Omental fat pad (tissue), 4 donors: ENCODE measurements at places on chromosomes 1 and 21.

DNA sequence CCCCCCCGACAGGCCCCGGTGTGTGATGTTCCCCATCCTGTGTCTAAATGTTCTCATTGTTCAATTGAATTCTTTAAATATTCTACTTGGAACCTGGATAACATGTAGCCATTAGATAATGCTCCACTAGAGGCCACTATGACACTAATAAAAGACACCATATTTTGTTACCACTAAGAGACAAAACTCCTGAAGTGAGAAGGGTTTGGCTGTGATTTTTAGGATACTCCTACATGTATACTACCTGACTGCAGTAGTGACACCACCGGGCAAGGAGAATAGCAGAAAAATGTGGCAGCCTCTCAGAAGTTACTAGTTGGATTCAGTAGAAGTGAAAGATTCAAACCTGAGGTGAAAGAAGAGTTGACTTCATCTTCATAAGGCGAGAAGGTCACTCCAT is 36.0 kb downstream of the F5 start:
- DNase-seq: no peak

GRCh38 chr1:56206391-56206790 is 373.0 kb downstream of the PLPP3 start:
- DNase-seq: no peak

DNA sequence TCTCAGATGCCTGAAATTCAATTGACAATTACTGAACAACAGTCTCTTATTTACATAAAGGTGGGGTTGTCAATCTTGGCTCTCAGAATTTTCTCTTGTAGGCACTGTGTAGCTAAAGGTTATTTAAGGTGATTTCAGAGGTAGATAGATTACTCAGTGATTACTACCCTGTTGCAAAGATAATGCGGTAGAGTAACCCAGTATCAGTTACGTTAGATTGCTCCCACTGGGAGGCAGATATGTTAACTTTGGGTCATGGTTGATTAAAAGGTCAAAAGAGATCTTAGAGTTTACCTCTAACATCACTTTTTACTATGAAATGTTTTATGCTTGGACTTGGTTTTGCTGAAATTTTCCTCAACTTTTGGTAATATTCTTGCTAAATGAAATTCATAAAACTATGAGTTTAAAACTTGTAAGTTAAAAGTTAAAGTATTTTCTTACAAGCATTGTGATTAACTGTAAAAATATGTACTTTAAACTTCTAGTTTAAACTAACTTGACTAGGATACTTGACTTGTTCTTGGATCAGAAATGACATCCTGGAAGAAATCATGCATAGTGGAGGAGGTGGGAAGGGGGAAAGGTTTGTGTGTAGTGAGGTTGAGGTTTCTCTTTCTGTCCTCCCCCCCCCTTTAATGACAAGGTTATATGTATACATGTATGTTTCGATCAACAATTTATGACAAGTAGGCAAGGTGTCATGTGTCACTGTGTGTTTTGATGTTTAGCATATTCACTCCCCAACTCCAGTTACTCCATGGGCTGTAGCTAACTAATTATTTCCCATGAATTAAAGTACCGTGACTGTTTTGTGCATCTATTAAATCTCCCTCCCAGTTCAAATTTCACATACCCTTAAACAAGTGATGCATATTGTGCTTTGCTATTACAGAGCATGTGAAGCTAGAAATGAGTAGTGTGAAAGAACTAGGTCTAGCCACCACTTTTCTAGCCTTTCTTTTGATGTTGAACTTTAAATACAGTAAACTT is 2.9 kb downstream of the LAMC1 start:
- no peak for DNase-seq

- DNase-seq: peak; percentile 46
These were observed 519 bp downstream of the ZNF496 start for GRCh38 chr1:247331172-247331524.

DNA sequence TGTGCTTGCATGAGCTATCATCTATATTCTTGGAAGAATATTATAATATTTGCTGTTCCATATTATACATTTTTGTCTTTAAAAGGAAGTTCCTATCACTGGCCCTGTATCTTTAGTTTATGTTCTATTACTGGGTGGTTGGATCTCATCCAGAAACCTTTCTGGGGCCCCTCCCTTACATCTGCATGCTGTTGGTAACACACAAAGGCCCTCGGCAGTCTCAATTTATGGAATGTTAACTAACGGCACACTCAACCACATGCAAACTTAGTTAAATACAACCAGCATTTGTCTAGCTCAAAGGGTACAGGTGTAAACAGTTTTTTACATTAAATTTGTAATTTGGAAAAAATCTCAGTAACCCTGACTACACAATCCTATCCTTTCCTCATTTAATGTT is 9.7 kb upstream of the HYI start:
- DNase-seq: no peak

DNA sequence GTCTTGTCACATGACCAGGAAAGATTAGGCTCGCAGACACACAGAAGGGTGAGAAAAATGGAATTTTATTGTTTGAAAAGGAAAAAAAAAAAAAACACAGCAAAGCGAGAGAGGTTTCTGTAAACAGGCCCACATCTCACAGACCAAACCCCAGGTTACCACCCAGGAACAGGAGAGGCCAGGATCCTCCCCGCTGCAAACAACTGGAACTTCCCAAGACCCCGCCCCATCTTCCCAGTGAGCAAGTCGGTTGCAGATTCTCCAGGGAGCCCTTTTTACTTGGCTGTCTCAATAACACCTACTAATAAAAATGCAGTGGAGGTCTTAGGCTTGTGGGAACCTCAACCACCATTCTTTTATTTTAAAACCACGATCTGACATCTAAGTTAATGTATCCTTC is 84.7 kb upstream of the ETS2 start:
- DNase-seq: no peak

- no peak for DNase-seq
These were observed 17.5 kb downstream of the VASH2 start for GRCh38 chr1:212967801-212968200.

GRCh38 chr1:42165511-42166210 is 1.1 kb upstream of the GUCA2A start:
- DNase-seq: no peak

- DNase-seq: no peak
These were observed 792.3 kb upstream of the ADAMTS5 start for GRCh38 chr21:27759091-27759659.

GRCh38 chr1:220895412-220895946 is 16.2 kb downstream of the HLX start:
- DNase-seq: no peak

DNA sequence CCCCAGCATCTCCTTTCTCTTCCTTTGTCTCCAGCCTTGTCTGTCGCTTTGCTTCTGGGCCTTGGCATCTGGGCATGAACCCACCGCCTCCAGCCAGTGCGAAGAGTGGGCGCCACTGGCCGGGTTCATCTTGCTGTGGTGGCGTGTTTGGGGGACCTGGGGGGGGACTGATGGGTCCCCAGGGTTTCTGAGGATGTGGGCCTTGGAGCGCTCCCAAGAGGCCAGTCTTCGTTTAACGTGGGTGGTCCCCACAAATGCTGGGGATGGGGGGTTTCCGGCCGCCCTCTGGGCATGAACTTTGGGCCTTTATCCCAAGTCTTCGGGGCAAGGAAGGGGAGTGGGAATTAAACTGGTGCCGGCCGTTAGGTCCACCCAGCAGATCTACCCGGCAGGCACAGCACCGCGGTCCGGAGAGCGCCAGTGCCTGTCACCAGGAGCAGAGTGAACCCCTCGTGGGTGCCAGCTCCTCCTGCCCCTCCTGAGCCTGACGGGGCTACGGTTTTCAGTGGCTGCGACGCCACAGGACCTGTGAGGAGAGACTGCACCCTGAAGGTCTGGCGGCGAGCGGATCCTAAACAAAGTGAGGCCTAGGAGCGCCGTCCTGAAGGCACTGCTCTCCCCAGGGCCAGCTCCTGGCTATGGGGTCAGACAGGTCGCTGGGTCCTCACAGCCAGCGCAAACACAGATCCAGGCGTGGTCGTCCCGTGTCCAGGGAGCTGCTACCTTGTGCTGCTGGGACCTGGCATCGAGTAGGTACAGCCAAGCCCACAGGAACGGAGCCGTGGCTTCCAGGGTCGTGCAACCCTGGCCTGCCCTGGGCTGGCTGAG is 12.1 kb upstream of the C1orf174 start:
- no peak for DNase-seq
